ENCODE measurements at places on chromosomes 13 and 19. TPM values are rescaled to one million over a fixed set of nuclear protein-coding genes. Genes with fewer than 3 reads are reported as not detected.

The REEP6 gene
- 1.5 TPM for polyA plus RNA-seq

The FXYD1 gene
- 16.0 TPM for polyA plus RNA-seq

The PLK5 gene
- polyA plus RNA-seq, result 0.06 TPM

The TEX101 gene
- polyA plus RNA-seq, result not detected

The ZNF497 gene
- polyA plus RNA-seq, result 0.59 TPM

The FCER2 gene
- polyA plus RNA-seq, result 105 TPM

The OLFM2 gene
- polyA plus RNA-seq, result 1.9 TPM

The PLVAP gene
- polyA plus RNA-seq, result 46.6 TPM

The GRK1 gene
- not detected for polyA plus RNA-seq

Measured in spleen (tissue), 13 donors.